ENCODE measurements at places on chromosomes 12 and 14. TPM values are rescaled to one million over a fixed set of nuclear protein-coding genes. Genes with fewer than 3 reads are reported as not detected.

The SLC8B1 gene
- 11.5 TPM for total RNA-seq

The SSTR1 gene
- 0.37 TPM for total RNA-seq

The ASIC1 gene
- total RNA-seq: 0.99 TPM

The PZP gene
- total RNA-seq: 0.35 TPM

The INSM2 gene
- total RNA-seq: not detected

The LPAR5 gene
- total RNA-seq: 8.6 TPM

The SERPINA3 gene
- total RNA-seq: 63.5 TPM

The ZFHX2 gene
- total RNA-seq: 1.0 TPM

The ART4 gene
- 3.3 TPM for total RNA-seq

The ZC2HC1C gene
- 14.0 TPM for total RNA-seq

The USP44 gene
- total RNA-seq: 1.0 TPM

The OTOGL gene
- 0.27 TPM for total RNA-seq

The GPR132 gene
- 1.3 TPM for total RNA-seq

The WASHC3 gene
- 31.2 TPM for total RNA-seq

The OVCH1 gene
- 0.07 TPM for total RNA-seq

The EPYC gene
- not detected for total RNA-seq

The DAO gene
- total RNA-seq: not detected

The PAH gene
- not detected for total RNA-seq

The DCN gene
- total RNA-seq: 741 TPM

The TCL1B gene
- total RNA-seq: not detected

The EID3 gene
- 0.97 TPM for total RNA-seq

The HOXC10 gene
- total RNA-seq: not detected

The TPPP2 gene
- 1.2 TPM for total RNA-seq

The LRCOL1 gene
- total RNA-seq: not detected

The ANO2 gene
- 16.1 TPM for total RNA-seq

The NPFF gene
- total RNA-seq: not detected

The CD69 gene
- 1.1 TPM for total RNA-seq

The MYF5 gene
- total RNA-seq: not detected

The CCT2 gene
- 89.1 TPM for total RNA-seq

The ITGA7 gene
- total RNA-seq: 488 TPM

The PTPN6 gene
- total RNA-seq: 6.0 TPM

The FOXN4 gene
- not detected for total RNA-seq

The KLRF1 gene
- total RNA-seq: 0.55 TPM

The FSCB gene
- total RNA-seq: not detected
